ENCODE measurements at places on chromosomes 11 and 22.

DNA sequence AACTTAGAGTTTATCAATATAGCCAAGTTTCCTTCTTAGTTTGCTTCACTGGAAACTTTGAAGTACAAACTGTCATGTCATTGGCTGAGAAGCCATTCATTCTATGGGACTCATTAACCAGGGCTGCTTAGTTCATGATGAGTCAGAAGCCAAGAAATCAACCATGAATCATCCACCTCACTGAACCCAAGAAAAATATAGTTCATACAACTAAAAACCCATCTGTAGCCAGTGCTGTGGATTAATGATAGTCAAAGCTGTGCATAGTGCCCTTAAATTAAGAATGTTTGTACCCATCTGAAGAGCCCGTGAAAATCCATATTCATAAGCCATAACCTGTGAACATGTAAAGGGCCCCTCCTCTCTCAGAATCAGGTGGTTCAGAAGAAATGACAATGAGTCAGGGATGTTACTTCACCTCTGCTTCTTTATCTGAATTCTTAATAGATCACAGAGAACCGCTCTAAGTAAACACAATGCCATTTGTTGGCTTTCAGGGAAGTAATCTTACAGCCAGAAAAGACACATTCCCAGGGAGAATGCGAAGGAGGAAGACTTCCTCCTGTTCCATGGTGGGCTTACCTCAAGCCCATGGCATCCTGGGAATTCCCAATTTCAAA is 25.4 kb downstream of the MMP20 start:
- DNase-seq, result no peak

DNA sequence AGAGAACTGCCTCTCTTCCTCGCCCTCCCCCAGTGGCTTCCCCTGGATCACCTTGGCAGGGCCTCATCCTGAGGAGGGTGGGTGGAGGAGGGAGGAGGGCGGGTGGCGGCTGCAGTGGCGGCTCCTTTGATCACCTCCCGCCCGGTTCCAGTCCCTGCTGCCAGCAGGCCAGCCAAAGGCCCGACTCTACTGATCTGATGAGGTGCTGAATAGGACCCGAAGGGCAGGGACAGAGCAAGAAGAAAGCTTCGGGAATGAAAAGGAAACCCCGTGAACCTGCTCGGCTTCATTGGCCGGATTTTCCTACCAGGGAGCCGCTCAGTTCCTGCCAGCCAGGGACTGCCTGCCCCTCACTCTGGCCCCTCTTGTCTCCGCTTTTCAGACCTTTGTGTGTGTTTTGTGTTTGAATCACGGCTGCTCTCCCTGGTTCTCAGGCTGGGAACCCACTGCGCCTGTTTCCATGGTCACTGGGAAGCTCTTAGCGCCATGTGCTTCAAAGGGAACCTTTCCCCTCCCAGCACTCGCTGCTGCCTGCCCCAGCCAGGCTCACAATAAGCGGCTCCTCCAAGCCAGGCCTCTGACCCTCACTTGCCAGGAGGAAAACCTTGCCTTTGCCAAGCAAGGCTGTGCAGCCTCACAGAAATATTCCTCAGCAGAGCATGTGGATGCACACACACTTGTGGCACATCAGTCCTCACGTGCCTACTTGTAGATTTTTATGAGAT is 56.8 kb downstream of the C22orf31 start:
- no peak for DNase-seq

DNA sequence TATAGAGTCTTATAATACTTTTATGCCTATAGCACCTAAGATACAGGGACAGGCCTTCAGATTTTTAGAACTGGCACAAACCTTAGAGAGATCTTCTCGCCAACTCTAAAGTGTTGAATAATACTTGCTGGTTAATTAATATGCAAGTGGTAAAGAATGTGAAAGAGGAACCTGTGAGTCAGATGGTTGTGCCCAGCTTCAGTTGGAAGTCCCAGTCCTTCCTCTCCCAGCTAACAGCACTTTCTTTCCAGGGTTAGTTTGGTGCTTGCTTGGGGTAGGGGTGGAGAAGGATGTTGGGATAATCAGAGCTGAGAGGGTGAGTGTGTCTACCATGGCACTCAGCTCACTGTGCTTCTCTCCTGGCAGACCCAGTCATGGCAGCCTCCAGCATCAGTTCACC is 4.9 kb upstream of the TMEM132A start:
- DNase-seq, result no peak

DNA sequence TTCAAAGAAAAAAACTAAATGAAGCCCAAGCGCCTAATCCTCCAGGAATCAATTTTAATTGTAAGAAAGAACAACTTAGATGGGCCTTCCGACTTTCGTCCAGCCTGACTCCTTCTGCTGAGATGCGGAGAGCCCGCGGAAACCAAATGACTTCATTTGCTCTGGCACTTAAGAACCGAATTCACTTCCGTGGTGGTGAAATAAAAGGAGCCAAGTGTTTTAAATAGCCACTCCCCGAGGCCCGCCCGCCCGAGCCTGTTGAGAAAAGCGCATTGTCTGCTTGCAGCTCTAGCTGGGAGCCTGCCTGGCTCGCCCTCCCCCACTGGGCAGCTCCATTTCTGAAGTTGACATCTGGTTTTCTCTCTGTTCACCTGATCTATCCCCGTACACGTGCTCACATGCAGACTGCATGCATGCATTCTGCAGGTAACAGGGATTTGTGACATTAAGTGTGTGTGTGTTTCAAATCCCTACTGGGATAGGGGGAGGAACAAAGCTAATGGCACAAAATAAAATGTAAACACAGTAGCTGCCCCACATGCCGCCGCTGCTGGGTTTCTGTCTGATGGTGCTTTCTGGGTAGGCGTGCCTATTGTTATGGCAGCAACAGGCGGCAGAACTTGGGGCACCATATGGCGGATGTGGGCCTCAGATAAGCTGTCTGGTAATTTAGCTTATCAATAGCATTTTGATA is 6.2 kb downstream of the TEAD1 start:
- DNase-seq, result no peak

GRCh38 chr11:19055016-19055415 is 5.5 kb downstream of the MRGPRX2 start:
- no peak for DNase-seq

- DNase-seq, result no peak
These were observed 1.9 kb upstream of the NDUFV1 start for GRCh38 chr11:67604815-67605214.

DNA sequence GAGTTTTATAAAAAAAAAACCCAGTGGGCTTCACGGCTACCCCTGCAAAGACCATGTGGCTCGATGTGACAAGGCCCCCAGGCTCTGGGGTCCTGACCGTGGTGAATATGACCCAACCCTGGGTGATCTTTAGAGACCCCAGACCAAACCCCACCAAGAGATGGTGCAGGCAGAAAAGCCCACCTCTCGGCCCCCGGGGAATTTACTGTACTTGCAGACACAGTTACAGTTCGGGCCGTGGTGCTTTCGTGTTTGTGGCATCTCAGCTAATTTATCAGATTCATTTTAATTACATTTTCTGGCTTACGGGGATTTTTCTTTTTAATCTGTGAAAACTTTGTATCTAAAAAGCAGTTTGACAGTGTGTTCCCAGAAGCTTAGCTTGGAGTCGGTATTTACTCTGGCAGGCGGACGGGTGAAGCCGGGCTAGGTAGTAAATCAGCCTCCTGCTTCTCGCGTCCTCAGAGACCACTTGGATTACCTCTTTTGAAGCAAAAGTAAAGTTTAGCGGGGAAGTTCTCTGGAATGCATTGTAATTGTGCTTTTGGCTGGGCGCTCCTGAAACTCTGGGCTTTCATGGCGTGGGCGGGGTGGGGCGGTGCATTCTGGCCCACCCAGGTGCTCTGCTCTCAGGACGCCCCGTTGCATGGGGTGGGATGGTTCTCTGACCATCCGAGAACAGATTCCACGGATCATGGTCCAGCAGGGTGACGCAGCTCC is 25.3 kb downstream of the ANO1 start:
- DNase-seq, result no peak

Measured in T47D (cell line).